Activated T-cell treated with anti-CD3 and anti-CD28 coated beads, Interleukin-2, amount 50 U/mL, for 48 hours (primary cell): ENCODE measurements at places on chromosomes 16 and 17.

DNA sequence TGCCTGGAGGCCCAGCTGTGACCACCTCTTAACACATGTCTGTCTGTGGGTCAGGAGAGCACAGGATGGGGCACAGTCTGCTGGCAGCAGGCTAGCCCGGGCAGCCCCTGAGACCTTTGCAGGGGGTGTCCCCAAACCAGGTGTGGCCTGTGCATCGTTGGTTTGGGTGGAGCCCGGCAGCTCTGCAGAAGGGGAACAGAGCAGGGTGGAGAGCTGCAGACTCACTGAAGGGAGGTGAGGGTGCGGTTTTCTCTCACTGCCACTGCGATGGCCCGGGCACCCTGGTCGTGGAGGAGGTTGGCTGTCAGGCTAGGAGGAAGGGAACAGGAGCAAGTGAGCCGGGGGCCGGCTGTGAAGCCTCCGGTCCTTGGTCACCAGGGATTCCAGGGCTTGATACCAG, 28.8 kb downstream of the NLRC3 start:
- DNase-seq: no peak

GRCh38 chr16:24853830-24854229, 8.1 kb downstream of the SLC5A11 start:
- no peak for DNase-seq

GRCh38 chr16:63442246-63442645, 1406.0 kb upstream of the CDH8 start:
- DNase-seq: no peak

GRCh38 chr17:82238472-82239201, 9.8 kb downstream of the SLC16A3 start:
- DNase-seq: peak; percentile 81

- peak; percentile 70 for DNase-seq
These were observed 19.7 kb upstream of the LRRC37A3 start for GRCh38 chr17:64938925-64939474.

- no peak for DNase-seq
These were observed 8.4 kb upstream of the SRCIN1 start for GRCh38 chr17:38613981-38614779.

- DNase-seq: peak; percentile 71
These were observed 31.5 kb downstream of the SIAH1 start for GRCh38 chr16:48353565-48354163.

DNA sequence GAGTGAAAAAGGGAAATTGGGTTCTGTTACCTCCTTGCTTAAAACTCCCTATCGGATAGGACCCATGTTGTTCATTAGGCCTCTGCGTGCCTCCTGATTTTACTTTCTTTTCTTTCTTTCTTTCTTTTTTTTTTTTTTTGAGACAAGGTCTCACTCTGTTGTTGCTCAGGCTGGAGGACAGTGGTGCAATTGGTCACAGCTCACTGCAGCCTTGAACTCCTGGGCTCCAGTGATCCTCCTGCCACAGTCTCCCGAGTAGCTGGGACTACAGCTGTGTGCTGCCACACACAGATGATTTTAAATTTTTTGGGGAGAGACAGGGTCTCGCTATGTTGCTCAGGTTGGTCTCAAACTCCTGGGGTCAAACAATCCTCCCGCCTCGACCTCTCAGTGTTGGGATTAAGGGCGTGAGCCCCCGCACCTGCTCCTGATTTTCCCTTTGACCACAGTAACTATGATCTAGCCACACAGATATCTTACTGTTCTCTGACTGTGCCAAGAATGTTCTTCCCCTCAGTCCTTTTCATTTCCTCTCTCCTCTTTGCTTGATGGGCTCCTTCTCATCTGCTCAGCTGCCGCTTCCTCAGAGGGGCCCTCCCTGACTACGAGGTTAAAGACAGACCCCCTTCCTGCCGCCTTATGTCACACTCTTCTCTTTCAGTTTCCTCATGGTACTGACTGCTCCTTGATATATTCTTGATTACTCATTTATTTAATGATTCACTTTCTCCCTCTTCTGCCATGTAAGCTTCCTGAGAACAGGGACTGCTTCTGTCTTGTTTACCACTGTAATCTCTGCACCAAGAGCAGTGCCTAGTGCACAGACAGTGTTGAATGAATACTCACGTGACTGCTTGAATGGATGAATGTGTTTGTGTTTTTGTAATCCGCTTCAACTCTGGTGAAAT, 44.3 kb downstream of the LCMT1 start:
- peak; percentile 51 for DNase-seq

GRCh38 chr16:85963753-85964285, 64.9 kb downstream of the IRF8 start:
- DNase-seq: no peak

- peak; percentile 54 for DNase-seq
These were observed at the start of gene MARCHF10 for GRCh38 chr17:62807812-62808575. Gene MARCHF10, minus strand, starts transcription at chr17:62808314. Its CDS starts 6,579 bp downstream, at chr17:62801735.

DNA sequence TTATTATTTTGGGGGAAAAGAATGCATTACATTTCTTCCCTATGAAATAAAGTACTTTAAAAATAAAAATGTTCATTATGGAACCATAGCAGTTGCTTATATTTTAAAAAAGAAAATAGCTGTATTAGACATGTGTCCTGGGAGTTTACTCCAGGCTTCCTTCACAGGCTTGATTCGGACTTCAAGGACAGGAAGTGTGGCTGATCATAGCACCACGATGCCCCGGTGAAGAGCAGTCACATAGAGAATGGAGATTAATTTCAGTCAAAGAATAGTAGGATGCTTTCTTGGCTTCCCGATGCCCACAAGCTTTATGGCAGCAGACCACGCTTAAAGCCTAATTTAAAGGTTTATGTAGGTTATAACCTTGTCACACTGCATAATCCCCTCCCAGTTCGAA, 125.1 kb downstream of the NPIPB5 start:
- DNase-seq: no peak

- no peak for DNase-seq
These were observed 6.3 kb downstream of the ALDH3A2 start for GRCh38 chr17:19654896-19655295.

- DNase-seq: no peak
These were observed 15.5 kb upstream of the IL17C start for GRCh38 chr16:88622866-88623265.

DNA sequence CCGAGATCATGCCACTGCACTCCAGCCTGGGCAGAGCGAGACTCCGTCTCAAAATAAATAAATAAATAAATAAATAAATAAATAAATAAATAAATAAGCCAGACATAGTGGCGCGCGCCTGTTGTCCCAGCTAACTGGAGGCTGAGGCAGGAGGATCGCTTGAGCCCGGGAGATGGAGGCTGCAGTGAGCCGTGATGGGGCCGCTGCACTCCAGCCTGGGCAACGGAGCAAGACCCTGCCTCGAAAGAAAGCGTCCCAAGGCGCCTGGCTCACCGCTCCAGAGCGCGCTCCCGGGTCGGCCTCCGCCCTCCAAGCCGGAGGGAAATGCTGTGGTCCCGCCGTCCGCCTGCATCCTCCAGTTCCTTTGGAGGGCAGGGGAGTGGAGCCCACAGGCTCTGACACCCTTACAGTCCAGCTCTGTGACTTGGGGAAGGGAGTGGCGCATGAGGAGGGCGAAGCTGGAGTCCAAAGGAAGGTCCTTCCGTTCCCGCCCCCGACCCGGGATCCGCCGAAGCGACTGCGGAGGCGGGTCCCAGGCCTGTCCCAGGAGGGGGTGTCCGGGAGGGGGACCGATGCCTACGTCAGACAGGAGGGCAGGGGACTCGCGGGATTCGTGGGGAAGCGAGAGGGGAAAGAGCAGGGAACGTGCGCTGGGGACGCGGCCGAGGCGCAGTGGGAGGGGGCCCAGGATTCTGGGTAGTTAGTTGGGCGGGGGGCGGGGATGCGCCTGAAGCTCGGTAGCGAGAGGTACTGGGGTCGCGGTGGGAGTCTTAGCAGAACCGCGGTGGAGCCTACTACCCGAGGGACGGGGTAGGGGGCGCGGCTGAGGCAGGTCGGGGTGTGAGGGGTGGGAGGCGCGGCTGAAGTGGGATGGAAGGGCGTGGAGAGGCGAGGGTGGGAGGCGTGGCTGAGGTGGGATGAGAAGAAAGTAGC, 8.4 kb upstream of the TRPV2 start:
- peak; percentile 30 for DNase-seq

DNA sequence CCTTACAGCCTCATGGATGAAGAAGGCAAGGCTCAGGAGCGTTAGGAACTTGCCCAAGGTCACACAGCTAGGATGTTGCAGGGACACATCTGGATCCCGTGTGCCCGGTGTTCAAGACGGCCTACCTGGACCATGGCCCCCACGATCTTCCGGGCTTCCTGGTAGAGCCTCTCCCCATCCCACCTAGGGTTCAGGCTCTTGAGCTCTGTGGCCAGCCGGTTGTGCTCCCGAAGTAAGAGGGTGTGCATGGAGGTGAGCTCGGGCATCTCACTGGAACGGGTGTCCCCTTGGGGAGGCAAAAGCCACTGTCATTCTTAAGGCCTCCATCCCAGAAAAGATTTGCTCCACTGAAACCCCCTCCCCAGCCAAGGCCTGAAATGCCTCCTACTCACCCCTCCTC, 5.3 kb downstream of the MPO start:
- DNase-seq: no peak

GRCh38 chr16:48011878-48012658, 143.7 kb downstream of the ABCC12 start:
- no peak for DNase-seq

GRCh38 chr17:81034168-81034777, 678 bp upstream of the BAIAP2 start:
- no peak for DNase-seq

DNA sequence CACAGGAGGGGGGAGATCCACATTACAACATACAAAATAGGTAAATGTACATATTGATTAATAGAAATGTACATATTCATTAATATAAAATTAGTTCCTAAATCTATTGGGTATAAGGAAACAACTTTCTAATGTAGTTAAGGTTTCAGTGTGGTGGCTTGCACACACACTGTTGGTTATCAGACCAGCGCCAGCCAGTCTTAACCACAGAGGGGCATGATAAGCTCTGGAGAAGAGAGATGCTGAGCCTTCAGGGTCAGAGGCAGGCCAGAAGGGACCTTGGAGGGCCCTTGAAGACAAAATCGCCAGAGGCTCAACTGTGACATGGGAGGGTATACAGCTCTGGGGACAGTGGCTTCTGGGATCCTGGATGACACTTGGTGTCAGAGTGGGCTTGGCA, 10.9 kb upstream of the ZFP90 start:
- no peak for DNase-seq

GRCh38 chr17:29565643-29566472, 979 bp downstream of the ABHD15 start:
- DNase-seq: peak; percentile 77

DNA sequence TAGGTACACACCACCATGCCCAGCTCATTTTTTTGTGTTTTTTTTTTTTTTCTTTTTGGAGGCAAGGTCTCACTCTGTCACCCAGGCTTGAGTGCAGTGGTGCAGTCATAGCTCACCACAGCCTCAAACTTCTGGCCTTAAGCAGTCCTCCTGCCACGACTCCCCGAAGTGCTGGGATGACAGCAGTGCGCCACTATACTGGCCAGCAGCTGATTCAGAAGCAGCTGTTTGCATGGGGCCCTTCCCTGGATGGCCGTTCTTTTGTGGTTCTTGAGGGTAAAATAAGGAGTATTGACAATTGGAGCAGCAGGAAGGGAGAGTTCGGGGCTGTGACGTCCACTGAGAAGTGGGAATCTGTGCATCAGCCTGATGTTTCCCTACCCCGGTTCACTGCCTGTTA, 41.6 kb downstream of the KIAA0513 start:
- no peak for DNase-seq

- no peak for DNase-seq
These were observed 37.8 kb upstream of the TMC5 start for GRCh38 chr16:19379838-19380237.

DNA sequence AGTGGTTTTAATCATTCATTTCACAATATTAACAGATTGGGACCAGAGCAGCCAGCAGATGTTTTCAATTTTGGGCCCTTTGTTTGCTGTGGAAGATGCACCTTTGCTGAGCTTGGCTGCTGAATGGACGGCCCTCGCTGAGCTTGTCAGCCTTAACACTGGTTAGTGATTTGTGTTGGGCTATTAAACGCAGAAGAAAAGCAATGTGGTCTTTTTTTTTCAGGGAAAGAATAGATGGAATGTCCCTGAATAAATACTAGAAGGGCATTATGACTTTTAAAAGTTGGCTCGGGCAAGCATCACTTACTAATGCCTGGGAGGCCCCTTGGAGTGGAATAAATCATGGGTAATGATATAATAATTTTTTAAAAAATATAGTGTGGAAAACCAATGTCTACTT, 297.0 kb downstream of the MAP2K6 start:
- DNase-seq: no peak

- DNase-seq: no peak
These were observed 5.6 kb upstream of the AHSP start for GRCh38 chr16:31522071-31522470.

DNA sequence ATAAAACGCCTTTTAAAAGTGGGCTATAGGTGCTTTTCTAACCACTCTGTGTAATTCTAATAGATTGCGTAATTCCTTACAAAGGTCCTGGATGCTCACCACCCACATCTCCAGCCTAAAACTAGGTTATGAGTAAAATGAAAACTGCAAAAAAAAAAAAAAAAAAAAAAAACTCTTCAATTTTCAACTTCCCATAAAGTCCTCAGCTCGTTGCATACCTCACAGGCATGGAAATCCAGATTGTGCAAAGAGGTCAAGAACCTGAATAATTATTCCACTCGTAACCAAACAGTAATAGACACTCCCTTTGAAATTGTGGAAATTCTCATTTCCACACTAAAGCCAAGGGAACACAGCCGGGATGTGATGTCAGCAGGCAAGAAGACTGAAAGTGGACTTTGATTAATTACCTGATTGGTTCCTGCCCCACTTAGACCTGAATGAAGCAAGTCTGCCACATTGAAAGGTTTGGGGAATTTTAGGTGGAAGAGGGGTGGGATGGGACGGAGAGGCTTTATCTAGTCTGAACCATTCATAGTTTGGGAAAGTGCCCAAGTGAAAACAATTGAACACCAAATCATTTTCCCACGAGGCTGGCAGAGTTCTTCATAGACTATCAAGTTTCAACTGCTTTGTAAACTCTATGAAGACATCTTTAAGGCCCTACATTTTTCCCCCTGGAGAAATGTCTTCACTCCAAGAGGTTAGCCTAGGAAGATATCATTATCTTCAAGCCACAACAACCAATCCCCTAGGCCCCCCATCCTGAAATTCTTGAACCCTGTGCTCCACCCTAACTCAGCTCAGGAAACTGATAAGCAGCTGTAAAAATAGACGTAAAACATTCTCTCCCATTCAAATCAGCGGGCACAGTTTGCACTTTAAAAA, 49.1 kb upstream of the TANC2 start:
- DNase-seq: no peak

- DNase-seq: peak; percentile 87
These were observed 24.3 kb upstream of the ZNF750 start for GRCh38 chr17:82863941-82864712.

GRCh38 chr17:8914554-8914953, 47.1 kb upstream of the PIK3R6 start:
- peak; percentile 9 for DNase-seq
